Inflammatory macrophage treated with lipopolysaccharide for 1 hour (primary cell): ENCODE measurements at places on chromosomes 12 and 14.
A peak's percentile ranks its signal among the peaks of the same experiment; 100 is the strongest.

DNA sequence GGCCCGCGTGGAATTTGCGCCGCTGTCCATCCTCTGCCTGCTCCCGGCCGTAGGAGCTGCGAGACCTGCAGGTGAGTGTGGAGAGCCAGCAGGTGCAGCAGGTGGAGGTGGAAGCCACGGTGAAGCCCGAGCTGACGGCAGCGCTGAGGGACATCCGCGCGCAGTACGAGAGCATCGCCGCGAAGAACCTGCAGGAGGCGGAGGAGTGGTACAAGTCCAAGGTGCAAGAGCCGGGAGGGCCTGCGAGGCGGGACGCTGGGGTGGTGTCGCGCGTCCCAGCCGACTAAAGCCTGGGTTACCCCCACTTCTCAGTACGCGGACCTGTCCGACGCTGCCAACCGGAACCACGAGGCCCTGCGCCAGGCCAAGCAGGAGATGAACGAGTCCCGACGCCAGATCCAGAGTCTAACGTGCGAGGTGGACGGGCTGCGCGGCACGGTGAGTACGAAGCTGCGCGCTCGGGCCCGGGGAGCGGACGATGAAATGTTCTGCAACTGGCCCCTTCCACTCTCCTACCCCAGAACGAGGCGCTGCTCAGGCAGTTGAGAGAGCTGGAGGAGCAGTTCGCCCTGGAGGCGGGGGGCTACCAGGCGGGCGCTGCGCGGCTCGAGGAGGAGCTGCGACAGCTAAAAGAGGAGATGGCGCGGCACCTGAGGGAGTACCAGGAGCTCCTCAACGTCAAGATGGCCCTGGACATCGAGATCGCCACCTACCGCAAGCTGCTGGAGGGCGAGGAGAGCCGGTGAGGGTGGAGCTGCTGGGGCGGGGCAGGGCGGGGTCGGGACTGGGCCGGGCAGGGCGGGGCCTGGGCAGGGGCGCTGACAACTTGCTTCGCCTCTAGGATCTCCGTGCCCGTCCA lies 2.1 kb downstream of the PRPH start:
- DNase-seq, result peak; percentile 35

DNA sequence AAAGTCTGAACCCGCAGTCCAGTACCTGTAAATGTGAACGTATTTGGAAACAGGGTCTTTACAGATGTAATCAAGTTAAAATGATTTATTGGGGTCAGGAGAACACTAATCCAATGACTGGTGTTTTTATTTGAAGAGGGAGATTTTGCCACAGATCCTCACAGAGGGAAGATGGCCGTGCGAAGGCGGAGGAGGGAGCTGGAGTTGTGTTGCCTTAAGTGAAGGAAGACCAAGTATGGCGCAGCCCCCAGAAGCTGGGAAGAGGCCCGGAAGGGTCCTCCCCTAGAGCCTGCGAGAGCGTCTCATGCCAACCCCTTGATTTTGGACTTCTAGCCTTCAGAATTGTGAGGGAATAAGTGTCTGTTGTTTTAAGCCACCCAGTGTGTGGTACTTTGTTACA lies 102.8 kb upstream of the NUDT4 start:
- DNase-seq, result no peak

GRCh38 chr14:57692671-57693070 lies 173.2 kb downstream of the SLC35F4 start:
- DNase-seq, result peak; percentile 1

GRCh38 chr12:132074216-132074615 lies 69.9 kb downstream of the DDX51 start:
- no peak for DNase-seq

- DNase-seq, result no peak
Measured at GRCh38 chr14:34110531-34110930, 159.7 kb upstream of the EGLN3 start.

- DNase-seq, result no peak
Measured at GRCh38 chr12:66036317-66036716, 94.2 kb downstream of the LLPH start.

DNA sequence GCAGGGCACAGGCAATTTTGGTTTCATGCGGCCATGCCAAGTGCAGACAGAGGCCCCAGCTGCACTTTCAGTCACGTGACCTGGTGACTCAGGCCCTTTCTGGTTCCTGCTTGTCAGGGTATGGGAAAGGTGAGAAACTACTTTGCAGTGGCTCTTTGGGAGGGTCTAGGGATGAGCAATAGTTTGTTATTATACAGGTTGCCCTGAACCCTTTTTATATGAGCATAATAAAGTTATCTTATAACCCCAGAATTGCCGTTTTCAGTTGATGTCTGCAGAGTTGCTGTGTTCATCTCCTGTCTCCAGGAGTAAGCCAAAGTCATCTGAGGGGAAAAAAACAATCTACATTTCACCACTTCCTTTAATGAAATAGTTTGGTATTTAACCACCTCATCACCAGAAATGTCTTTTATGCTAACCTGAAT lies 30.9 kb upstream of the EMP1 start:
- DNase-seq, result peak; percentile 42

DNA sequence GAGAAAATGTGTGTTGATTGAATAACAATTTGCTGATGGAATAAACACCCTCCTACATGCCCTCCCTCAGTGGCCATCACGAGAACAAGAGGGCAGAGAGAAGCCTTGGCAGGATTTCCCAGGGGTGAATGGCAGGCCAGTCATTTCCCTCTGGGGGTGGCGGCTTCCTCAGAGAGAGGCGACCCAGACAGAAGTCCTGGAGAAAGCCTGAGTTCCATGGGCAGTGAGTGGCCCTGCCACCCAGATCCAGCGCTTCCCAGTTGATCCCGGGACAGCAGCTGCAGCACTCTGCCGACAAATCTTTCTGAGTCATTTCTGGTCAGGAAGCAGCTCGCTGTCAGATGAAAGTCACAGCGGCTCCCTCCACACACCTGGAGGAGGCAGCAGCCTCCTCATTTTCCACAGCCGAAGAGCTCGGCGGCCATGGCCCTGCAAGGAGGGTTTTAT lies 123.0 kb downstream of the SCARB1 start:
- DNase-seq, result peak; percentile 87

DNA sequence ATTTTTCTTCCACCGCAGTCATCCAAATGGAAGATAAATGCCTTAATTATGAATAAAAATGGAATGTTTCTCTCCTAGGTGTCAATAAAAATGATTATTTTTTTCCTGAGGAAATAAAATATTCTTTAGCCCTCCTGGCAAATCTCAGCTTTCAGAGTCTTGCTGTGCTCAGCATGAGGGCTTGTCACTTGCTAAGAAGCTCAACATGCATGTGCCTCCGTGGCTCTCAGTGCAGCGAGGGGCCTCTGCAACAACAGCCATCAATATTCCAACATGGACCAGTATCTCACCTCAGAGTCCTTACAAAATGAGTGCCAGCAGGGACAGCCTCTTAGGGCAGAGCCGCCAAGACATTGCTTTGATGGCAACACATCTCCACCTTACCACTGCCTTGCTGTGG lies 159.5 kb upstream of the TMPO start:
- no peak for DNase-seq

DNA sequence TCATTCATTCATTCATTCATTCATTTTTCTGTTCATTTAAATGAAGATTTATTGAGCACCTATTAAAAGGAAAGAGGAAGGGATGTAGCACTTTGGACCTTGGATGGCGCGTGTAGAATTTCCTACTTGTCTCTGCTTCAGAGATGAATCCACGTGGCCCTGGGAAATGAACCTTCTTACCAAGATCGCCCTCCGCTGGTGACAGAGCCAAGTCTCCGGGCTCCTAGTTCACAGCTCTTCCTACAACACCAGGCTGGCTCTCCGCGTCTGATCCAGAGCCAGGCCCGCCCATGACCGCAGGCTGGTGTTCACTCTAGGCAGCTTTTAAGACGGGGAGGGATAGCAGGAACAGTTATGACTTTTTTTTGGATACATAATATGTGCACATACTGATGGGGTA lies 70.9 kb upstream of the PIWIL1 start:
- DNase-seq, result no peak

DNA sequence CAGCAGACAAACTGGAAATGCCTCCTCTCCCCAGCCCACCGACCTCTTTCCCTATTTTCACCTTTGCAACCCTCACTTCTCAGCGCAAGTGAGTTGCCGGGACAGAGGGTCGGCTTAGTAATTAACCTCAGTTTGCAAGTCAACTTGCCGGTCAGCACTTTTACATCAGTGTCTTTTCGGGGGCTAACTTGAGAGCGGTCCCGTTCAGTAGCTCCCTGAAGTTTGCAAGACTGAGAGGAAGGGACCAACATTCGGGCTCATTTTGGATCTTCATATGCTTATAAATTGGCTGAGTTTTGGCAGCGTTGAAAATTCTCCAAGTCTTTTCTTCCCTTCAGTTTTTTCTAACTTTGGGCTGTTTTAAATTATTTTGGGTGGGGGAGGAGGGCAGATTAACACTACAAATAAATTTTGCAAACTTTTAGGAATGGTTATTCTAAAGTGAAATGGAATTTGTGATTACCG lies 846 bp downstream of the BRMS1L start:
- no peak for DNase-seq
